Muscle of leg (tissue), 16 donors: ENCODE measurements at places on chromosomes 16 and 17. TPM values are rescaled to one million over a fixed set of nuclear protein-coding genes. Genes with fewer than 3 reads are reported as not detected.

Gene TMED6
- 0.22 TPM for total RNA-seq

Gene GRIN2A
- total RNA-seq, result 0.18 TPM

Gene CHST6
- 5.4 TPM for total RNA-seq

Gene TBC1D28
- total RNA-seq, result not detected

Gene SLC5A11
- 0.04 TPM for total RNA-seq

Gene CA5A
- not detected for total RNA-seq

Gene PIGQ
- total RNA-seq, result 12.2 TPM

Gene TM4SF5
- total RNA-seq, result not detected

Gene SOCS7
- 12.6 TPM for total RNA-seq

Gene SLC5A2
- 0.44 TPM for total RNA-seq

Gene KRTAP2-1
- not detected for total RNA-seq

Gene ELMO3
- total RNA-seq, result 0.80 TPM

Gene EMC8
- total RNA-seq, result 18.1 TPM

Gene FA2H
- total RNA-seq, result 0.09 TPM

Gene KIAA0753
- total RNA-seq, result 10.6 TPM

Gene C17orf78
- total RNA-seq, result not detected

Gene HES7
- 0.27 TPM for total RNA-seq

Gene MARVELD3
- total RNA-seq, result not detected

Gene YPEL3
- total RNA-seq, result 13.9 TPM

Gene CBFA2T3
- 3.8 TPM for total RNA-seq

Gene RBFOX1
- total RNA-seq, result 37.9 TPM

Gene C16orf46
- total RNA-seq, result 0.27 TPM

Gene DHRS7C
- 143 TPM for total RNA-seq
